ENCODE measurements at places on chromosomes 1 and 21.

- DNase-seq: no peak
Measured at GRCh38 chr1:61844006-61844405, 101.7 kb downstream of the PATJ start.

GRCh38 chr1:22818061-22818770 is 107.6 kb downstream of the EPHB2 start:
- DNase-seq: no peak

DNA sequence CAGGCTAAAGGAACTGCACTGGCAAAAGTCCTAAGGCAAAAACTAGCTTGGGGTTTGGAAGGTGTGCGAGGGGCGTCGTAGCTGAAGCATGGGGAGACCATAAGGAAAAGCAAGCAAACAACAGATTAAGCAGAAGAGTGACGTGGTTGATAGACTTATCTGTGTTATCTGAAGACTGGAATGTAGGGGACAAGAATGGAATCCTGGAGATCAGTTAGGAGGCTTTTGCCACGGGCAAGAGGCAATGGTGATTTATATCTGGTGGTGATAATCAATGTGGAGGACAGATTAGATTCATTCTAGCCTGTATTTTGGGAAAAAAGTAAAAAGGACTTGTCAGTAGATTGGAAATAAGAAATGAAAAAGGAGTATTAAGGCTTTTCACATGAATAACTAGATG is 97.4 kb downstream of the ITSN1 start:
- DNase-seq: no peak

DNA sequence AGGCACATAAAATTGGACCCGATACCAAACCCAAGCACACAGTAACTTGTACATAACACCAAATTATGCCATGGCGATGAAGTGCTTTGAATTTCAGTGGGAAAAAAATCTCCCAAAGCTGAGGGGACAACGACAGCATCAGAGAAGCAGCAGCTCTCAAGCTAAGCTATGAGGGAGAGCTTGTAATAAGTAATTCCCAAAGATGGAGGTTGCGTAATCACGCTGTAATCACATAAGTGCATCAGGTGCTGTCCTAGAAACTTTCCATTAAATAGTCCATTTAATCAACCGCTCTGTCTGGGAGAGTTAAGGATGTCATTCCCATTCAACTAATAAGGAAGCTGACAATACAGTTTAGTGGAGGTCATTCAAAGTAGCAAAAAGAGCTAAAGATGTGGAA is 37.6 kb upstream of the KRTAP19-8 start:
- DNase-seq: no peak

- DNase-seq: peak; percentile 36
Measured at GRCh38 chr1:53519421-53519820, 60.2 kb downstream of the DMRTB1 start.

DNA sequence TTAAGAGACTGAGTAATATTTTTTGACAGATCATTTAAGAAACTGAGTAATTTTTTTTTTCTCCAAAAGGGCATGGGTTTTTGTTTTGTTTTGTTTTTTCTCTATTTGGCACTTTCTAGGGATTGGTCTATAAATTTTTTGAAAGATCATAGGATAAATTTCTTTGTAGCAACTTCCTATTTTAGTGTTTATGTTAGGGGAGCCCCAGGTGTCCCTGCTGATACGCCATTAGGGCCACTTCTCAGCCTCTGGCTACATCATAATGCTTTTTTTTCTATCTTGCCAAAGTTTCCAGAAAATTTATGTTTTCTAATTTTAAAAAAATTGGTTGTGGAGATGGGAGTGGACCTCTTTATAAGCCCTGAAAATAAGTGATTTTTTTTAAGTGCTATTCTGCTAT is 2.6 kb downstream of the GABPA start:
- no peak for DNase-seq

GRCh38 chr1:211331011-211331709 is 4.5 kb downstream of the TRAF5 start:
- DNase-seq: no peak

GRCh38 chr1:171299342-171299741 is 14.6 kb upstream of the FMO4 start:
- no peak for DNase-seq

DNA sequence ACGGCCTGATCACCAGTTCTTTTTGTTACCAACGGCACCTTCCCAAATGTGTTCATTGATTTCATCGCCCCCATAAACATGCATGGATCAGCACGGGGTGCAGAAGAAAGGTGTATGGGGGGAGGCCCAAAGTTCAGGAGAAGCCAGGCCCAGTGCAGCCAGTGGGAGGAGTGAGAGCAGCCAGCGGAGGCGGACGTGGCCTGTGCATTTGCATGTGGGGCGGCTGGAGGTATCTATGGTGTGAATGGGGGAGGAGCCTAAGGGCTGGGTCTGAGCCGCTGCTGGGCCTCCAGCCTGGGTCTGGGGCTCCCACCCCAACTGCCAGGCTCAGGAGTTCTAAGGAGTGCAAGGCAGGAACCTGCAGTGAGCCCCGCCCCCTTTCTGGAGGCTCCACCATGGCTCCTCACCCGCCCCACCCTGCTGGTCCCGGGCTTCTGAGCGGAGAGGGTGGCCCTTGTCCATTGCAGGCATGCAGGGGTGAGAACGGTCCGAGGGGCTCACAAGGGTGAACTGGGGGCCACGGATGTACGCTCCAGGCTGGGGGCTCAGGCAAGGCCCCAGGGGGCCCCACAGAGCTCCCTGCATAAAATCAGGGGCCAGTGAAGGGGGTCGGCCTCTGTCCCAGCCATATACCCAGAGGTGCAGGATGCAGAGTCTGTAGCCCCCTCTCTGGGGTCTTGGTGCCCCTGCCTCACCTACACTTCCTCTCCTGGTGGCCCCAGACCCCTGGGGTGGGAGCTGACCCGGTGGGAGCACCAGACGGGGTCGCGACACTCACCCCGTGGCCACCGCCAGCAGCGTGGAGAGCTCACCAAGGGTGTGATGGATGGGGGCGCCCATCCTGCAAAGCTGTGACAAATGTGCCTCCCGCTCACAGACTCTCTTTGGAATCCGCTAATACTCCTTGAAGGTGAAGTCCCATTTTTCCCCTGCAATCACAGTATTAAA is 31.3 kb upstream of the TTC34 start:
- DNase-seq: no peak

DNA sequence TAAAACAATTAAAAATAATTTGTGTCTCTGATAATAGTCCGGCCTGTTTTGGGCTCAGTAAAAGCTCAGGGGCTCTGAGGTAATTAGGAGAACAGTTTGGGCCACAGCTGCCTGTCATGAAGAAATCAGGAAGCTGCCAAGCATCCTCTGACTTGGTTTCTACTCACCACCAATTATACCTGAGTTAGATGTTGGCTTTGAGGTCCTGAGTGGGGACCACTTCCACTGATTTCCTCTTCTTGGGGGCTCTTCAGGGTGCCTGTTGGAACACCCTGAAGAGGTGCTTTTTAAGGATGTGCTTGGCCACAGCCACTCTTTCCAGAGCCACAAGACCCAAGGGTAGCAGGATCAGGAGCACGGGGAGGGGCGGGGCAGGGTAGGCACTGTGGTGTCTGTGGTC is 10.9 kb downstream of the SLC6A17 start:
- DNase-seq: no peak

DNA sequence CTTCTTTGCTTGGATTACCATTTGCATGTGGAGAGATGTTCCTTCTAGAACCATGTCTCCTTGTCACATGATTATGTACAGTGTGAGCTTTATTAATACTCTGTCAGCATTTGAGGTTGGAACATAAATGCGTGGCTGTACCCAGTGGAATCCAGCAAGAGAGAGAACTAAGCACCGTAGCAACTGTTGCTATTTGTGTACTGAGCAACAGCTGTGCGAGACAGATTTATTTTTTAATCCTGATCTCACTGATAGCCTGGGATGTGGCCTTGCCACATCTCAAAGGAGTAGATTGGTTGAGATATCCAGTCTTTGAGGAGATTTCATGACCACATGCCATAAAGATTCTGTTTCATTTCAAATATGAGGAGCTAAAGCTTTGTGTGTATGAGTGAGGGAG is 43.4 kb downstream of the KIF1B start:
- DNase-seq: peak; percentile 95

DNA sequence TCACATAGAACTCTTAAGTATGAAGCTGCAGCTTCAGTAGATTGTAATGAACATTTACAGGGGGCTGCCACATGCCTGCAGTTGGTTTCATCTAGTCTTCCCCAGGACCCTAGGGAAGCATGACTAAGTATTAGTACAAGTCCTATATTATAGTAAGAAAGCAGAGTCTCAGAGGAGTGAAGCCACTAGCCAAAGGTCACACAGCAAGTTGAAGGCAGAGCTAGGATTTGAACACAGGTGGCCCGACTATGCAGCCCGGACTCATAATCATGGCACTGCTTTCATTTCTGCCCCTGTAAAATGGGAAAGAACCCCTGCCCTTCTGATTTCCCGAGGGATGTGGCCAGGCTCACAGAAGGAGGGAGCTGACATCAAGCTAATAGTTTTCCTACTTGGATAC is 8.4 kb upstream of the CRYBG2 start:
- no peak for DNase-seq

GRCh38 chr1:30764396-30764795 is 6.8 kb upstream of the LAPTM5 start:
- no peak for DNase-seq

DNA sequence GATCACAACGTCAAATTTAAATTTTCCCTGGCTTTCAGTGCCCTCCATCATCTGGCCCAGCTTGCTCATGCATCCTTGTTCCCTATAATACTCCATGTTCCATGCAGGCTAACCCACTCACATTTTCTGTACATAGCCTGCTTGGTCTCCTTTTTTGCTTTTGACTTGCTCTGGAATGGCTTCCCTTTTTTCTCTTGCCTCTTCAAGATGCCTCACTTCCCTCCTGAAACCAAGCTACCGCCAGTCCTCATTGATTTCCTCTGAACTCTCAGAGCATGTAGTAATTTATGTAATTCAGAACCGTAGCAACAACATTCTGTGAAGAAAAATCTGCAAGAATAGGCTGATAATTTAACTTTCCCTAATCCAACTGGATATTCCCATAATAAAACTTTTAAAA is 10.3 kb downstream of the CAP1 start:
- DNase-seq: no peak

DNA sequence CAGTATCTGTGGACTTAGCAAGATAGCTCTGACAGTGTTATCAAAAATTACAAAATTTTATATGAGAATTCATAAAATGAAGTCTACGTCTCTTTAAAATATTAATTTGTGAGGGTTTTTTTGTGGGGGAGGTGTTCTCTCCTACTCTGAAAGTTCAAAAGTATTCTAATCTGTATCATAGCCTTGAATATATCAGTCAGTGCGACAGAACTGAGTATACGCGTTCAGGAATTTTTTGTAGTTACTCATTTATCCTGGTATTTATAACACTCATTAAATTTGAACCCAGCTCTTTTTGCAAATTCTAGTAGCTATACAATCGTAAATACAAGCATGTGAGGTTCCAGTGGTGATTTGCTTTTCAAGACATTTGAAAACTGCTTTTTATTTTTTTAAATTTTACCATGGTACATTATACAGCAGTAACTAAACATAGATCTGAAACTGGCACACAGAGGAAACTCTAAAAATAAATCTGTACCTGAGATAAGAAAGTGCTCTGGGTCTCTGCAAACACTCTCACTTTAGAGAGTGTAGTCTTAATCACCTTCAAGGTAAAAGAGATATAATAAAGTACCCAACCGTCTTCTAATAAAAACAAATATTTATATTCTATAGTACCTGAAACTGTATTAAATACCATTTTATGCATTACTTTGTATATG is 178.4 kb upstream of the ADAMTS5 start:
- DNase-seq: no peak

DNA sequence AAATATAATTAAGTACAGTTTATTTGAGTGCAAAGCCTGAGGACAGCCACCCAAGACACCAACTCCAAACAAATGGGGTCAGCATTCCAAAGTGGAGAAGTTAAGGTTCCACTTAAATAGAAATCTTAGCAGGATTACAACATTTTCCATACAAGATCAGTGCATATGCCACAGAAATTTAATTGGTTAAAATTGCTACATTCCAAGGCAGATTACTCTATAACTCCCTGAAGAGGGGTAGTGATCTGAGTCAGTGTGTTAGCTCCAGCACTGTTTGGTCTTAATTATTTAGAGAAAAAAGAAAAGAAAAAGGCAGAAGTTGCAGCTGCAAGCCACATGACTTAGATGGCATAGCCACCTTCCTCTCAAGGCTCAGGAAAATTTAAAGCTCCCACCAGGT is 297.5 kb downstream of the HHIPL2 start:
- DNase-seq: no peak

GRCh38 chr1:110174961-110175360 is 24.7 kb downstream of the SLC6A17 start:
- DNase-seq: no peak

DNA sequence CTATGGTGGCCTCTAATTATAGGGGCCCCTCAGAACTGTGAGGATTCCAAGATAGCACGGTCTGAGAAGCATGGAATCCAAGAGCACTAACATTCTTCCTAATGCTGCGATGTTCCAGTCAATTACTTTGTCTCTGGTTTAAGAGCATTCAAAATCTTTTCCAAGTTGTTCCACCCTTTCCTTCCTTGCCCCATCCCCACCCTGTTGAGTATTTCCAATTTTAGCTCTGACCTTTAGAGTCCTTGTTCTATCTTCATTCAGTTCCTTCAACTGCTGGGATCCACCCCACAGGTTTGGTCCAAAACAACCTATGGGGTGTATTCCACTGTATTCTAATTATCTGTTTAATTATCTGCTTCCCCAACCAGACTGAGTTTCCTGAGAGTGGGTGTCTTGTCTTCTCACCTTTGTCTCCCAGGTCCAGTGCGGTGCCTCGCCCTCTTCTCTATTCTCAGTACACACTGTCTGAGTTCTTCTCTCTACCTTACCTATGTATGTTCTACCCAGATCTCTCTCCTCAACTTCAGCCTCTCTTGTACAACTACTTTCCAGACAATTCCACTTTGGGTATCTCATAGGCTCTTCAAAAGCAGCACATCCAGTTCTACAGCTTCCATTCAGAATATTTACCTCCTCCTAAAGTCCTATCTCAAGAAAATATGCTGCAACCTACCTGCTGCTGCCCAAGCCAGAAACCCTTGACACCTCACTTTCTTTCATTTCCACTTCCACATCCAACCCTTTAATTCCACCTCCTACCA is 25.0 kb upstream of the BCL9 start:
- DNase-seq: no peak

DNA sequence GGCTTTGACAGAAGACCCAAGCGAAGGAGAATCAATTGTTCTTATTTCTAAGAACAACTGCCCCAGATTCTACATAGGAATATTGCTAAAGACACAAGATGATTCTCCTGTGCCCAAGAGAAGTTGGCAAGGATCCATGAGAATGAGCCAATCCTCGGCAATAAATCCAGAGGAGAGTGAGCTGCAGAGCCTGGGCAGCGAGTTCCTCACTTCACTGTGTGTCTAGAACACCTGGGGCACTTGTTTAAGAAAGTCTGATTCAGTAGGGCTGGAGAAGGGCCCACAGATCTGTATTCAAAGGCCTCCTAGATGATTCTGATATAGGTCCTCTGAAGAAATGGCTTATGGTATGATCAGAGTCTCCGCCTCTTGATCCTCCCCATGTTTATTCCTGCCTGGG is 31.8 kb downstream of the GADD45A start:
- DNase-seq: no peak
